COR-L47 (cell line): ENCODE measurements at places on chromosomes 13 and 19.

DNA sequence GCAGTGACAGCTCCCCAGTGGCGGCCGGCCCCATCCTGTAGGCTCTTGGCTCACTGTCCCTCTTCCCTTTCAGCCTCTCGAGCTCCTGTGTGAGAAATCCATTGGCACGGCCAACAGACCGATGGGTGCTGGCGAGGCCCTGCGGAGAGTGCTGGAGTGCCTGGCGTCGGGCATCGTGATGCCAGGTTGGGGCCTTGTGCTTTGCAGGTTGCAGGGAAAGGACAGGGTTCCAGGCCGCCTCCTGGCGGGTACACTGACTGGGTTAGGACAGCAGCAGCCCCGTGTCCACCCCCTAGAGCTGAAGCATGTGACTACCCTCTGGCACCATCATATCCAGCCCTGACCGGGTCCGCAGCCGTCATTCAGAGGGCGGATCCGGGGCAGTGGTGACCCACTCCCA, 21.5 kb upstream of the QTRT1 start:
- DNase-seq: no peak

DNA sequence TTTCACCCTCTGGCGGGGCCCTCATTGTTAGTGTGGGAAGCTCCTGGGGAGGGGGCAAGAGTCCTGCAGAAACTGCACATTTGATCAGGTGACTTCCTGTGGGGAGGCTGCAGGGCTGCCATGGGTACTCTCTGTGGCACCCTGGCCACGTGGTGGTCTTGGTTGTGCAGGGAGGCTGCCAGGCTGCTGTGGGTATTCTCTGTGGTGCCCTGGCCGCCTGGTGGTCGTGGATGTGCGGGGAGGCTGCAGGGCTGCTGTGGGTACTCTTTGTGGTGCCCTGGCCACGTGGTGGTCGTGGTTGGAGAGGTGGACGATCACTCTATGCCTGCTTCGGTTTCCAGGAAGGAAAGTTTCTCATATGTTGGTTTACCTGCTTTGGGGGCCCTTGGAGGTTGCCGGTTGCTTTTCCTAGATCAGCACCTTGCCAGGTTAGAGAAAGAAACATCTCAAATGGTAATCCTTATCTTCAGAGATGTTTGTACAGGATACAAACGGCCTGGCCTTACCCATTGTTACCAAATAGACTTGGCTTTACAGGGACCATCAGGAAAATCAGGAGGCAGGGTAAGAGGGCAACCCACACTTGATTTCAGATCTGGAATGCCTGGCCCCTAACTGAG, 22.9 kb downstream of the TEX29 start:
- no peak for DNase-seq

DNA sequence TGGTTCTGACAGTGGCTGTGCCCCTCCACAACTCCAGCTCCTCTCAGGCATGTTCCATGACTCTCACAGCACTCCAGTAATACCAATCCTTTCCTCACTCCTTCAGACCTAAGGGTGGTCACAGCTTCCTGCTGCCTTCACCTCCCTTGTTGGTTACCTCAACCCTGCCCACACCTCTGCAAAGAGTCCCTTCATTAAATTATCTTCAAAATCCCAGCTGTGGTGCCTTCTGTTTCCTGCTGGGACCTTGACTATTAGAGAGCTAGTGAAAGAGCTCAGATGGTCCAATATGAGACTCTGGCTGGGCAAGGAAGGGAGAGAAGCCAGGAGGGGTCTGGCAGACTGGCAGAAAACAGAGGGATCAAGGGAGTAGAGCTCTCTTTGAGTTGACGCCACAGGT, 26.1 kb downstream of the DEDD2 start:
- DNase-seq: no peak

GRCh38 chr13:43434191-43434590, 352.6 kb downstream of the ENOX1 start:
- no peak for DNase-seq

GRCh38 chr13:46181840-46182490, at the start of gene LCP1:
LCP1 (minus strand) TSS chr13:46182177; CDS start chr13:46159662, 22,515 bp downstream.
- DNase-seq: no peak

- DNase-seq: peak; percentile 43
Measured at GRCh38 chr13:28137596-28137995, 749 bp upstream of the PAN3 start.

GRCh38 chr13:73657821-73658540, 476.2 kb downstream of the KLF12 start:
- no peak for DNase-seq

GRCh38 chr19:48175578-48175977, 5.1 kb downstream of the ZSWIM9 start:
- DNase-seq: no peak

DNA sequence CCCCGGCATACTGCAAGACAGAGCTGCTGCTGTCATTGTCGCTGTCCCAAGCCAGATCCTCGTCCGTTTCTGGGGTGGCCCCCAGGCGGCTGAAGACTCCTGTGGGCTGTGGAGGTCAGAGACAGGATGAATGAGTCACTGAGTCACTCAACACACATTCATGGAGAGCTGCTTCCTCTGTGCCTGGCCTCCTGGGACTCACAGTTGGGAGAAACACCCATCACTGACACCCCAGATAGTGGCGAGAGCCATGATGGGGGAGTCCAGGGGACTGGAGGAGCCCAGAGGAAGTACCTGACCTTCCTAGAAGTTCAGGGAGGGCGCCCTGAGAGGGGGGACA, 26.0 kb downstream of the C19orf47 start:
- no peak for DNase-seq

- DNase-seq: no peak
Measured at GRCh38 chr19:47243364-47243775, 12.4 kb upstream of the BBC3 start.

DNA sequence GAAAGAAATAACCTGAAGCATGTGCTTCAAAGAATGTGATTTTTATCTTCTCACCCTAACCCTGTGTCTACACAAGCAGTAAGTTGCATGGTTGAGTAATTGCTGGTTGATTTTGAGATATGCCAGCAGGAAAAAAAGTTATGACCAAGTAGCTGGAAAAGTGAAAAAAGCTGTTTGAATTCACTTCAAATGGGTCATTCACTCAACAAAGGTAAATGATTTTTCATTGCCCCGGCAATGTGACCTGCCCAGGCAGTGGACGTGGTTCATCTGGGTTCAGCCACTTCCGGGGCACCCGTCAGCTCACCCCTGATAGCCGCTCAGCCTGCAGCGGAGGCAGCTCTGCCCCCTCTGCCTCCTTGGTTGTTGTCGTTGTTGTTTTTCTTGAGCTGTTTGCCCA, 18.5 kb downstream of the TNFRSF19 start:
- DNase-seq: no peak
